NCI-H1048 (cell line): ENCODE measurements at places on chromosomes 3 and 15.

GRCh38 chr3:128091586-128091985, 32.0 kb downstream of the RUVBL1 start:
- DNase-seq, result no peak

DNA sequence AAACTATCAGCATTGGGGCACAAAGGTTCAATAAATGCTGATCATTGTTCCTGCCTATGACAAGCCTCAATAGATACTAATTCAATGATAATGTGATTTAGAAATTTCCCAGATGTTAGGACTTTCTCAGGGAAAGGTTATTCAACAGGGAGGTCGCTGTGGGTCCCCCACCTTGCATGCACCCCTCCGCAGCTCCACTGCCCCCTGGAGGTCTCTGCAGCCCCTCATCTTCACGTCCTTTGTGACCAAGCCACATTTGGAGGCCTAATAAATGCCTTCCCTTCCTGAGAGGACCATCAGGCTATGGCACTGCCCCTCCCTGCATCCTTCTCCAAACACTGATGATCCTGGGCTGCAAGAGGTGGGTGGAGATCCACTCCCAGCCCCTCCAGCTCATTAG, 50.2 kb downstream of the NOX5 start:
- no peak for DNase-seq

- DNase-seq, result no peak
Measured at GRCh38 chr3:63588895-63589294, 63.6 kb upstream of the SNTN start.

DNA sequence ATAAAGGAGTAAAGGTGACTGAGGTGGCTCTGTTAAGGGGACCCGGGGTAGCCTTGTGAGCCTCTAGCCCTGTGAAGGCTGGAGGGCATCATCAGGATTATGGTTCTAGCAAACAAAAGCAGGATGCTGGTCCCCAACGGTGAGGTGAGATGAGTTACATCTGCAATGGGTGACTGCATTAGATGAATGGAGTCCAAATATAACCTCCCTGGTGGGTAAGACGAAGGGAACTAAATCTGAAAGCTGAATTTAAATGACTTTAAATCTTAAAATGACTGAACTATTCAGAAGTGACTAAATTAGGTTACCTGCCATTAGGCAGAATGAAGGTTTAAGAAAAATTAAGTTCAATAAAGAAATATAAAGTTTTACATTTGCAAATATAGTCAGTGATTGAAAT, 4.6 kb upstream of the HLTF start:
- DNase-seq, result no peak

GRCh38 chr3:147159141-147159540, 247.2 kb downstream of the ZIC4 start:
- no peak for DNase-seq

GRCh38 chr3:55486857-55487380, at the start of gene WNT5A:
Gene WNT5A (minus strand): TSS chr3:55487306. CDS start chr3:55486985, 321 bp downstream.
- no peak for DNase-seq
